ENCODE measurements at places on chromosomes 4 and X. TPM values are rescaled to one million over a fixed set of nuclear protein-coding genes. Genes with fewer than 3 reads are reported as not detected.

DNA sequence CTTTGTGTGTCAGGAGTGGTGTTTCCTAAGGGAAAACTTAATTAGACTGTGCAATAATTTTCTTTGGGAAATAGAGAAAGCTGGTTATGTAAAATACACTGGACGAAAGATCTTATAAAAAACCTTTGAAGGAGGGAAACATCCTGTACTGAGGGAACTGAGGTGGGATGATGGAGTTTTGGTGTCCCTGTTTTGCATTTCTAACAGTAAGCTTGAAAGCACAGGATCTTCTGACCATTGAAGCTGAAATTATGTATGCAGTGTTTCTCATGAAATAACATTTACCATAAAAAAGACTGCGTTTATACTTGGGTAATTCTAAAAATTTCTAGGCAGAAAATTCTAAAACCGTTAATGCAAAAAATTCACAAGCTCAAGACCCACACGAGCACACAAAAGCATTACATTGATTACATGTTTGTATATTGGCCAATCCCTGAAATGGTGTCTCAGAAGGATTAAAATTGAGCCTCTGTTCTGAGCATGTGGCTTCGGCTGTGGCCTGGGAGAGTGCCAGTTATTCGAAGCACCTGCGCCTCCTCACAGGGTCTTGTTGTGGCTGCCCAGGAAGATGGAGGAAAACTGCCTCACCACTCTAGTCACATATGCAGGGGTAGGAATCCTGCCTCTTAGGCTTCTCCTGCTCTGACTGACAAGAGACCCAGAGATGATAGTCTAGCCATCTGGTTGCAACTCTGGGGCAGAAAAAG is 49.5 kb downstream of the JADE3 start:
- no peak for DNase-seq

DNA sequence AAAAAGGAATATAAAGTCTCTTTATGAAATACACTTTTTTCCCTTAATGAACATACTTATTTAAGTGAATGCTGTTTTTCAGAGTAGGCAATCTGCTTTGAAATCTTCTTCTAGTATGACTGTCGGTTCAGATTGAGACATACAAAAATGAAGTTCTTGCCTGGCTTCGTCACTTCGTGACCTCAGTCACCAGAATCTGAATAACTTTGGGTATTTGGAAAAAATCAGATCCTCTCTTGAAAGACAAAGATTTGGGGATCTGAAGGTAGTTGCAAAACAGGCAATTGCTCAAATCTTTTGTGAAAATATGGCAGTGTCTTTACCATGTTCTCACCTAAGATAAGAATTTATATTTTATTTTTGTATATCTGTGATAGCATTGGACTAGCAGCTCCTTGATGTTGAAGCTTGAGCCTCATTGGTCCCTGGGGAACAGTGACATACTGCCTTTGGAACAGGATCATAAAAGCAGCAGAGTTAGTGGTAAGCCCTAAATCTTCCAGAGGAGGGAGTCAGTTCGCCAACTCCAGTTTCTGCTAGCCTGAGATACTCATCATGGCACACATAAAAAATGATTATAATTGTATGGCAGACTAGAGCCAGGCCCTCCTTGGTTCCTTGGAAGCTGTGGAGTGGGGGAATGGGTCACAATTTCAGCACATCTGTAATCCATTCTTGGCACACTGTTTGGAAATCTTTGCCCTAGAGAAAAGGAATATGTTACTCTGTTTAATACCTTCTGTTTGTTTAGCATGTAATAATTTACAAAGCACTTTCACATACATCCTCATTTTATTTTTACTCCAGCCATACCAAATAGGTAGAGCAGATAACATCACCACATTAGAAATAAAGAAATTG is 5.0 kb downstream of the ARFIP1 start:
- no peak for DNase-seq

Gene CCDC158
- 0.62 TPM for total RNA-seq

GRCh38 chrX:147675819-147676218 is 235.9 kb upstream of the FMR1 start:
- no peak for DNase-seq

GRCh38 chr4:8671712-8672290 is 79.2 kb downstream of the CPZ start:
- no peak for DNase-seq

GRCh38 chrX:68461093-68461492 is 27.8 kb upstream of the OPHN1 start:
- DNase-seq = no peak

DNA sequence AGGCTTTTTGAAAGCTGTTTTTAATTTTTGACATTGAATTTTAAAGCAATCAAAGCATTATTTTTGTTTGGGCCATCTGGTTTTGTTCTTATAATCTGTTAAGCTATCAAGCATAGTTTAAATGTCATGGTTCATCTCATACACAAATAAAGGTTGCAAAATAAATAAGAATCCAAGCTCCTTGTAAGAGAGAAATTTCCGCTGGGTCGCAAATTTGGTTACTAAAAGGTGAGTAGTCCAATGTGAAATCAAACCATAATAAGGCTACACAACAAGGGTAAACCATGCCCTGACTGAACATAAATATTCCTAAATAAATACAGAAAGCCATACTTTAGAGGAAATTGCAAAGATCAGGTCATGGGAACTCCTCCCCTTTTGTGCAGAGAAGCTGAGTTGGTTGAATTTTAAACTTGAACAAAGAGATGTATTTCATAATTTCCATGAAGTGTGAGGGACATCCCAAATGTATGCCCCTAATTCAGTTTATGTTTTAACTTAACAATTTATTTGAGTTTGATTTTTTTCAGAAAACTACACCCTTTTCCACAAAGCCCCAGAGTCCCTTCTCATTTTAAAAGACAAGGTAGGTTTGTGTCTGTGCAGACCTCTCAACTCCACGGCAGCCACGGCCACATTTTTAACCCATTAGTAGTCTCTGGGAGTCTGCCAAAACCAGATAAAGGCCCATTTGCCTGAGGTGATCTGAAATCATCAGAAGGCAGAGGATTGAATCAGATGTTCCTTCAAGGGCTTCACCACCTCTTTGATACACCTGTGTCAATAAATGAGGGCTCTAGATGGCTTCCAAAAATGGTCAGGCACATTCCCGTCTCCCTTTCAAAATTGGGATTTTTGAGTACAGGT is 85.2 kb downstream of the PLAC1 start:
- no peak for DNase-seq

GRCh38 chr4:8165374-8165896 is 6.8 kb upstream of the ABLIM2 start:
- DNase-seq = no peak

GRCh38 chrX:112851806-112852205 is 11.2 kb upstream of the AMOT start:
- DNase-seq = no peak

DNA sequence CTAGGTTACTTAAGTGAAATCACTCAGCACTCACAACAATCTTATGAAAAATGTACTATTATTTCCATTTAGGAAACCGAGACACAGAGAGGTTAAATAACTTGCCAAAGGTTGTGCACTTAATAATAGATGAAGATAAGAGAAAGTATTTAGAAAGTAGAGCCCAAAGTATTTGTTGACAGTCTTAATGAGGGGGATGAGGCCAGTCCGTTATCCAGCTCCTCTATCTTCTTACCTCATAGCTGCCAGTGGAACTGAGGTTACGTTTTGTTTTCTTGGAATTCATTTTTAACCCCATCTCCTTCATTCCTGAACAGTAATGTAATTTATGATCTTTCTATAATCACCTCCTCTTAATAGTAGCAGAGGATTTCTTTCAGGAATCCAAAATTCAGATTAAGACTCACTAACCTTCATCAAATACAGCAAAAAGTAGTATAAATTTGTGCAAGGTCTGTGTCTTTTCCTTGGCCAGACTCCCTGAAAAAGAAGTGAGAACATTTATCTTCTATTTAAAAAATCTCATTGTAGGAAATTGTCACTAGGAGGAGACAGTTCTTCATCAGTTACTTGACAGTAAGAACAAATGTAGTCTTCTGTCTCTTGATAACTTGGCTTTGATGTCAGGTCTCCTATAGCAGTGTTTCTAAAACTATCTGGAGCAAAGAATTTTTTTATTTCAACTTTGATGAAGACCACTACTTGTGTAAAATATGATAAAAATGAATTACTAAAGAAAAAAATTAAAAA is 35.5 kb downstream of the F8 start:
- no peak for DNase-seq

- DNase-seq = no peak
Measured at GRCh38 chr4:165964591-165964990, 91.6 kb downstream of the TLL1 start.

GRCh38 chr4:4356106-4357041 is 30.5 kb upstream of the NSG1 start:
- peak; percentile 63 for DNase-seq

Gene MAGED4
- total RNA-seq = 1.3 TPM

DNA sequence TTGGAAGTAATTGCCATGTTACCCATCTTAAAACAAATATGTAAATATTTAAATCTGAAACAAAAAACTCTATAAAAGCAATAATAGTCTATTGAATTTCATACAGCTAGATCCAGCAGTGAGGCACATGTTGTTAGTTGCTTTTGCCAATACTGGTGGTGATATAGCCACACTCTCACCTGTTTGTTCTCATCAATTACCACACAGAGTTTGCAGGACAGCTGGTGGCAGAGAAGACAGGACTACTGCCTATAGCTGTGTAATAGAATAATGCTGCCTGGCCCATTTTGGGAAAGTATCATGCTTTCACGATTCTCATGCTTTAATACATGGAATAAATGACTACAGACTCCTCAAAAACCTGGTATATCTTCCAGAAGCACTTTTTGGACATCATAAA is 3.7 kb upstream of the PRR32 start:
- DNase-seq = no peak

- DNase-seq = no peak
Measured at GRCh38 chr4:5957076-5957475, 61.2 kb downstream of the C4orf50 start.

Gene STBD1
- 36.7 TPM for total RNA-seq

DNA sequence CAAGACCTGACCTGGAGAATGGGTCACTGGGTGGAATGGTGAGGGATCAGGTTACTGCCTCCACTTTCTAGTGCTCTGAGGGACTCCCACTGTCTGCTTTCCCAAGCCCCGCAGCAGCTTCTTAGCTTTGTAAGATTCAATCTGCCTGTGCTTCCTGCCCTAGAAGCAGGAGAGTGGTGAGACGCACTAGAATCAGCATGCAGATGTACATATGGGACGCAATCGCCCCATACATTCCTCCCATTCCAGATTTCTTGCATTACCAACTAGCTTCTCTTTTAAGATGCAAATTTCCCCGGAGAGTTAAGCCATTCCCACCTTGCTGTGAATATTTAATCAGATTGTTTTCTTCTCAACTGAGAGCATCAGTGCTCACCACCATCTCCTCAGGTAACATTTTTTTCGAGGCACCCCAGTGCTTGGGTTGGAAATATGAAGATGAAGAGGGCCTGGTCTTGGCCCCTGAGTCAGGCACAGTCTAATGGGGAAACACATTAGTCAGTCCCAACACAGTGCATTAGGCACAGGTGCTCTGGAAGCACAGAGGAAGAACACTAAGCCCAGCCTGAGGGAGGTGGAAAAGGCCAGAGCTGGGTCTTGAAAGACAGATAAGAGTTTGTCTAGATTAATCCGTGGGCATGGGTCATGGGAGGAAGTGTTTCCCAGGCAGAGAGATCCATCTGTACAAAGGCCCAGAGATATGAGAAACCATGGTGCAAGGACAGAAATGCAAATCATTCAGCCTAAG is 66.7 kb upstream of the PRPS1 start:
- no peak for DNase-seq

- DNase-seq = peak; percentile 25
Measured at GRCh38 chr4:149999485-150000074, 78.7 kb upstream of the DCLK2 start.

- DNase-seq = no peak
Measured at GRCh38 chrX:129557844-129558480, 17.9 kb downstream of the OCRL start.

DNA sequence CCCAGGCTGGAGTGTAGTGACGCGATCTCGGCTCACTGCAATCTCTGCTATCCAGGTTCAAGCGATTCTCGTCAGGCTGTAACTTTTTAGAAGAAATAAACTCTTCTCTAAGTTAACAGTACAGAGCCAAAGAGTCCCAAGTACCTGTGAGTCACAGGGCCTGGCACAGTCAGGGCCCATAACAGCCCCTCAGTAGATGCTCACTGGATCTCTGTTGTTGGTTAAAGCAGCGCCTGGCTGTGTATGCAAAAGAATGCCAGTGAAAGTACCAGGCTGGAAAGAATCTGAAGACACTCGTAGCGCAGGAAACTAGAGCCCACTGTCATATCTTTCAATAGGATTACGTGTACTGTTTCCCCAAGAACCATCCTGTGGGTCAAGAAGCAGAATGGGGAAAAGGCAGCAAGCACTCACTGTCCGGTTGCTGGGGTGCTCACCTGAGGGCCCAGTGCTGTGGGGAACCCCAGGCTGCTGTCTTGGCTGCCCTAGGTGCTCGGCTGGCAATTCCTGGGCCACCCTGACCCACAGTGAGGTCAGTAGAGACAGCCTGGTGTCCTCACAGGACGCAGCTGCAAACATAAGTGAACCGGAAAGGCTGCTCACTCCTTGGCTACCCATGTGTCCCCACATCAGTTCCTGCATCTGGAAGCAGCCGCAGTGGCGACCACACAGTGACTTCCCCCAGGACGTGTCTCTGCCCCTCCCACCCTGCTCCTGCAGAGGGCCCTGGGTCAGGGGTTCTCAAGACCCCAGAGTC is 3.1 kb upstream of the SLBP start:
- DNase-seq = no peak

GRCh38 chr4:186840222-186840701 is 116.6 kb upstream of the FAT1 start:
- peak; percentile 52 for DNase-seq

GRCh38 chr4:57048590-57049304 is 61.4 kb downstream of the IGFBP7 start:
- no peak for DNase-seq

Gene MAGEE2
- not detected for total RNA-seq

DNA sequence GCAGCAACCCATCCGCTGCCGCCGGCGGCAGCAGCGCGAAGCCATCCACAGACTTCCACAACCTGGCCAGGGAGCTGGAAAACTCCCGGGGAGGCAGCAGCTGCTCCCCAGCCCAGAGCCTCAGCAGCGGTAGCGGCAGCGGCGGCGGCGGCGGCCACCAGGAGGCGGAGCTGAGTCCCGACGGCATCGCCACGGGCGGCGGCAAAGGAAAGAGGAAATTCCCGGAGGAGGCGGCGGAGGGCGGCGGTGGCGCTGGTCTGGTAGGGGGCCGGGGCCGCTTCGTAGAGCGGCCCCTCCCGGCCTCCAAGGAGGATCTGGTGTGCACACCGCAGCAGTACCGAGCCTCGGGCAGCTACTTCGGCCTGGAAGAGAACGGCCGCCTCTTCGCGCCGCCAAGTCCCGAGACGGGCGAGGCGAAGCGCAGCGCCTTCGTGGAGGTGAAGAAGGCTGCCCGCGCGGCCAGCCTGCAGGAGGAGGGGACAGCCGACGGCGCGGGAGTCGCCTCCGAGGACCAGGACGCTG is 4.9 kb downstream of the PRDM8 start:
- peak; percentile 86 for DNase-seq

Gene HPSE
- 2.3 TPM for total RNA-seq

GRCh38 chr4:48640225-48640624 is 139.9 kb downstream of the FRYL start:
- DNase-seq = no peak
